ENCODE measurements at places on chromosomes 7 and 10.

- no peak for DNase-seq
These were observed 196.2 kb downstream of the FANK1 start for GRCh38 chr10:126092366-126093215.

DNA sequence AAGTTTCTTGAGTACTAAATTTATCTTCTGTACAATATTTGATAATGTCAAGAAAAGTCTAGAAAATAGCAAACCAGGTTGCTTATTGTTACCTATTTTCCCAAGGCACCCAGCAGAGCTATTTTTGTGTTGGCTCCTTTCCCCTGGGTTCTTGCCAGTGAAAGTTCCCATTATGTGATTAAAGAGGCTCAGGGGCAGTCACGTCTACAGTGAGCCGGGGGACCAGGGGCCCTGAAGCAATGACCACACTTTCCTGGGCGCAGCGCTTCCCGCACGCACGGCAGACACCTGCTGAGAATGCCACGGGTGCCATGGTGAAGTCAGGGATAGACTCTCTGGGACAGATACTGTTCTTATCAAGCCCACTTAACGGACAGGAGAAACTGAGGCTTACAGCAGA, 10.4 kb upstream of the CNPY1 start:
- no peak for DNase-seq

DNA sequence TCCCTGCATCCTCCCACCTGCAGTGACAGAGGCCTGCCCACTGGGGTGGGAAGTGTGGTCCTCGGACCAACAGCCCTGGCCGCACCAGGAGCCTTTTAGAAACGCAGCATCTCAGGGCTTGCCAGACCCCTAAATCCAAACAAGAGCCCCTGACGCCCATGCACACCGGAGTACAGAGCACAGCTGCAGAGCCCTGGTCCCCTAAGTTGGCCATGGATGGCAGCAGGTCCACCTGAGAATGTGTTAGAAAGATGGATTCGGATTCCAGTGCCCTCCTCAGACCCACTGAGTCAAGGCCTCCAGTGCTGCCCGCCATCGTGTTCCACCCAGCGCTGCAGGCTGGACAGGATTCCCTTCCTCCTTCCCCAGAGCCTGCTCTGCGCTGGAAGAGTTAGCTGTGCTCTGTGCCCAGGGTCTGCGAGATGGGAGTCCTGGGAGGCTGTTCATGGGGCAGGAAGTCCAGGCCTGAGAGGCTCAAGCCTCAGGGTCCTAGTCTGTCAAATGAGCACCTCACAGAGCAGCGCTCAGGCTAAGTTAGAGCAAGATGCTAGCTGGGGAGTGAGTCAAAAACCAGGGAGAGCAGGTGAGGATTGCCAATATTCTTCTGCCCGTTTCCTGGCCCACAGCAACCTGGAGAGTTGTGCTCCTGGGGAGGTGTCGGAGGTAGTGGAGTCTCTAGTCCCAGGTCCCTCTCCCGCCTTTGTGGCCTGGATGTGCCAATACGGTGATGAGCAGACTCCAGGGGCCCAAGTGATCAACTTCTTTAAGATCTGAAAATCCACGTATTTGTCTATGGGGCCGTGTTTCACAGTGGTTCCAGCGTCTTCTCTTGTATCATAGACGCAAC, 95.9 kb upstream of the GPR26 start:
- DNase-seq: no peak

- no peak for DNase-seq
These were observed 217.4 kb downstream of the PHF14 start for GRCh38 chr7:11191081-11191480.

GRCh38 chr10:72541337-72541736, 84.5 kb downstream of the MICU1 start:
- no peak for DNase-seq

DNA sequence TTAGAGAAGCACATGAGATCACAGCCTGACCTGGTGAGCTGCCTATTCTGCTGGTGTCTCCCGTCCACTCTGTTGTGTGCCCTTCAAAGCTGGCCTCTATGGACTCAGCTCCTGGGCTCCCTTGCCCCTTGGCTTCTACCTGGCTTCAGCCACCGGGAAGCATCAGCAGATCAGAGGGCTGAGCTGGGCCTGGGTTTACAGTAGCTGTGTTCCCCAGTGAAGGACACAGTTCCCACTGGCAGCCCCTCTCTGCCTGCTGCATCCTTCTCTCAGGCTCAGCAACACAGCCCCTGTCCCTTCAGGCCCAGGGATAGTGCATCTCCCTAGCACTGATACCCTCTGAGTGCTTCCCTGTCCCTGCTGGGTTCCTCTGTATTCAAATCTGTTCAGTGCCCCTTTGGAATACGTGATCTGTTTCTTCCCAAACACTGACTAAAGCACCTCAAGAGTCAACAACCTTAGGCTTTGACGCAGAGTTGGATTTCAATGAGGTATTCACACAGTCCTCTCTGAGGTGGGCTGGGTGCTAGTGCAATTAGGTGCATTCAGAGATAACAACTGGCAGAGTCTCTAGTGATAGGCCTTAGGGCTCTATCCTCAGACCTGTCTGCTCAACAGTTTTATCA, 109.8 kb downstream of the GRID1 start:
- no peak for DNase-seq

GRCh38 chr7:77881871-77882270, 83.3 kb downstream of the PHTF2 start:
- no peak for DNase-seq

GRCh38 chr10:73585327-73585726, 5.8 kb downstream of the USP54 start:
- no peak for DNase-seq

DNA sequence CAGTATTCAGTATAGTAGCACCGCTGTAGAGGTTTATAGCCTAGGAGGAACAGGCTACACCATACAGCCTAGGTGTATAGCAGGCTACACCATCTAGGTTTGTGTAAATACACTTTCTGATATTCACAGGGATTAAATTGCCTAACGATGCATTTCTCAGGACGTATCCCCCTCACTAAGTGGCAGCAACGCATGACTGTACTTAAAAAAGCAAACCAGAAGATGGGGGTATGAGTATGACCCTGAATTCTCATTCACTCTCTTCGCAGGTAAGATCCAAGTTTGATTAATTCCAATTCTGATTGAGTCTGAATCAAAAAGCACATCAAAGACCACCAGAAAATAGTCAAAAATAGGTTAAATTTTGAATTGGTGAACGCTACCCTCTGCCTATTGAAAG, 972 bp downstream of the ORC5 start:
- DNase-seq: no peak

GRCh38 chr10:21065621-21066248, 168.6 kb upstream of the NEBL start:
- no peak for DNase-seq

DNA sequence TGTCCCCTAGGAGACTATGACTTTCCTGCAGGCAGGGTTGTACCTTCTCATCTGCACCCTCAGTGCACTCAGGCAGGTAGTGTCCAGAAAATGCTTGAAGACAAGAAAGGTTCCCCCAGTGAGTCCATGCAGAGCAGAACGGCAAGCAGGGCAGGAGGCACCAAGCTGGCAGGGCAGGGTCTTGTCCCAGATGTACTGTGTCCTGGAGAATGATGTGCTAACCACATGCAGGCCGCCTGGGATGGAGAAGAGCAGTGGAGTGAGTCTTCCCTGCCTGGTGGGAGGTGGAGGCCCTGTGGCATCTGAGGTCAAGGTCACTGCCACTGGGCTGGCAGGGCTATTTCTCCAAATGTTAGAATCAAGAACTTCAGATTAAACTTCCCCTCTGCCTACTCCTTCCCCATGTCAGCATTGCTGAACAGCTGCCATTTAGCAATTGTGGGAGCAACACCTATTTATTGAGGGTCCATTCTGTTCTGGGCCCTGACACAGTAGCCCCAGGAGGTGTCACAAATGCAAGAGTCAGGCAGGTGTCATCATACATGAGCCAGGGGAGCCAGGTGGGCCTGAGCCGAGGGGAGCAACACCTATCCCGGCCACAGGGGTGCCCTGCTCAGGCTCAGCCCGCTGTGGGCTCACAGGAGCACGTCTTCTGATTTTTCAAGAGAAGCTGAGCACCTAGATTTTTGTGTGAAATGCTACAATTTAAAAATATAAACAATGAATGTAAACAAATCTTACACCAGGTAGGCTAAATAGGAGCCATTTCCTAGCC, 34.1 kb downstream of the PTPRE start:
- DNase-seq: no peak

- no peak for DNase-seq
These were observed 16.6 kb downstream of the C7orf33 start for GRCh38 chr7:148607151-148607661.

DNA sequence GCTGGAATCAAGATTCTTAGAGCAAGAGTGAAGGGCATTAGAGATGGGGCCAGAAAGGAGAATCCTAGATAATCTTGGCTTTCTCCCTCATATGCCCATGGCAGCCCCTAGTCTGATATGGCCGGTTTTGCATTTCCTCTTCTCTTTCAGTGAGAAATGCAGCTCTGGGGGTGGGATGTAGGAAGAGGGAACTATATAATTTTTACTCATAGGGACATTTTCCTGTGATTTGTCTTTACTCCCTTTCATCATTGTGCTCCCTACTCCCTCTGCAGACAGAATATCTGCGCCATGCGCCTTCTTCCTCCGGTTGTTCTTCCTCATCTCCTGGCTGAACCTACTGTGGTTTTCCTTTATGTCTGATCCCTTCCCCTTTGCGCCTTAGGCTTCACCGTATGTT, 16.8 kb upstream of the CHCHD1 start:
- no peak for DNase-seq

DNA sequence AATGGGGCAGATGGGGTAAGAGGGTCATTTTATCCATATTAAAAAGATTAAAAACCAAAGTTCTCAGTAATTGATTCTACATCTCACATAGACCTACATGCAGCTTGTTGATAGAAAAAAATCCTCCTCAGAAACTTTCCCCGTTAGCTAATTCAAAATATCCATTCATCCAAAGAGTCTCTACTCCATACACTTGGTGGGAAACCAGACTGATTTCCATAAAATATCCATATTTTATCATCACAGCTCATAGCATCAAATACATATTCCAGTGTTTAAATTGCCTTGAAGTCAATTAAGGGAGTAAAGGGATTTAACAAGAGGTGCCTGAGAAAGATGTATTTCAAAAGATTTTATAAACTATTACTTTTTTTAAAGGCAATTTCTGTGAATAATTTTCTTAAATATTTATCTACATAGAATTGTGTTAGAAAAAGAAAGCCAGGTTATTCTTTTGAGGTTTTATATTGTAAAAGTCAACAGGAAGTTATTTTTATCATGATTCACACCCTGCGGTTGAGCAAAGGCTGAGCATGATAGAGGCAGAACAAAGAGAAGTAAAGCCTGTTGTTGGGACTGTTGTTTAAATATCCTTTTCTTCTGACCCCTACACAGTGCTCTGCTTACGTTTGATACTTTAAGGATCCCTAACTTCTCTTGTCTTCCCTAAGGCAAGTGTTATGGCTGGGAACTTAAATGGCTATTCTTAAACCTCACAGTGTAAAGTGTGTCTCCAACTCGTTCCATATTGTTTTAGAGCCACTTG, 266.7 kb downstream of the PRKG1 start:
- DNase-seq: no peak

DNA sequence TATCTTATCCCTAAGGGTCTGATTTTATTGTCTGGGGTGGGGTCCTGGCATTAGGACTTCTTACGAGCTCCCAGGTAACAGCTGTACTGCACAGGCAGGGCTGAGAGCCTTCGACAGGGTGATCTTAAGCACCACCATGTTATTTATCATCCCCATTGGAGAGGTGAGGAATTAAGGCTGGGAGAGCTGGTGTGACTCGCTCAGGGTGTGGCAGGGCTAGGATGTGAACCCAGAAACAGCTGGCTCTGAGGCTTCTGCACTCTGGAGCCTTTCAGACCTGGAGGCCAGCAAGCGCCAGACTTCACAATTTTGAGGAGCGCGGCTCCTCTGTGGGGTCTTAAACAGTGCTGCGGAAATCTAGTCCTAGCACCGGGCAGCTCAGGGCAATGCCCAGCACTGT, 27.4 kb upstream of the NDST2 start:
- DNase-seq: no peak

DNA sequence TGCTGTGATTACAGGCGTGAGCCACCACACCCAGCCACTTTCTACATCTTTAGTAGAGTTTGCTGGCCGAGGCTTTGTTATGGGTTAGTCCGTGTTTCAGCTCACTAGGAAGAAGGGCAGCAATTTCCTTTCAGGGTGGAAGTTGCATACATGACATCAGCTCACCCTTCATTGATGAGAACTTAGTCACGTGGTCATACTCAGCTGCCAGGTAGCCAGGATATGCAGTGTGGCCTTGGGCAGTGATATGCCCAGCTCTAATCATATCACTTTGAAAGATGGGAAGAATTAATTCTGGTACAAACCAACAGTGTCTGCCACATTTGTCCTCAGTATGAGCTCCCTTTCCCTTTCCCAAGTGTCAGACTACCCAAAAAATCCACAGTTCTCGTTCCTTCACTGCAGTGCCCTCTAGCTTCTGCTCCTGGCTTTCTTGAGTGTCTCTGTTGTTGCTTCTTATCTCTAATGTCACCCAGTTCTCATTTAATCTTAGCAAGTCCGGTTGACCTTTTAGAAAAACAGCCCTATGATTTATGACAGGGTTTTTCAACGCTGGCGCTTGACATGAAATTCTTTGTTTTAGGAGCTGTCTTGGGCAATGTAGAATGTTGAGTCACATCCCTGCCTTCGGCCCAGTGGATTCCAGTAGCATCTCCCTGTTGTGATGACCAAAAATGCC, 108.7 kb upstream of the ITGB1 start:
- DNase-seq: no peak

All from RWPE2 (cell line).